T-helper 2 cell treated with Interferon-gamma antibody and Interleukin-4, amounts not matched to agents 5 μg/mL and 100 μg/mL, for 36 hours (primary cell): ENCODE measurements at places on chromosomes 16 and 17.
A peak's percentile ranks its signal among the peaks of the same experiment; 100 is the strongest.

DNA sequence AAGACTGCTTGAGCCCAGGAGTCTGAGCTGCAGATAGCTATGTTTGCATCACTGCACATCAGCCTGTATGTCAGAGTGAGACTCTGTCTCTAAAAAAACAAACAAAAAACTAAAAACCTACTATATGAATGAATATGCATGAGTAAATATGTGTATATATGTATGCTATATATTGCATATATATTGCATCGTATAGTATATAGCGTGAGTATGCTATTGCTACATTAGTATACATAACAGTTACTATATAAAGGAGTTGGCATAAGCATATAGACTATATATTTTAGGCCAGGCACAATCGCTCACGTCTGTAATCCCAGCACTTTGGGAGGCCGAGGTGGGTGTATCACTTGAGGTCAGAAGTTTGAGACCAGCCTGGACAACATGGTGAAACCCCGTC is 16.1 kb downstream of the DDX42 start:
- no peaks in the 10 kb centered on the region for H3K27me3 ChIP-seq
- peaks cover 6% of the 10 kb centered on the region for H3K4me1 ChIP-seq
- no peak for DNase-seq
- H3K27ac ChIP-seq: no peak overlapping the region

- H3K4me3 ChIP-seq: no peak overlapping the region
- DNase-seq: no peak
- H3K27me3 ChIP-seq: no peaks in the 10 kb centered on the region
- H3K4me1 ChIP-seq: no peaks in the 10 kb centered on the region
- no peak overlapping the region for H3K27ac ChIP-seq
These were observed 37.1 kb upstream of the KCNJ12 start for GRCh38 chr17:21339011-21339410.

- H3K36me3 ChIP-seq: no peaks in the 10 kb centered on the region
- peak; percentile 71 for DNase-seq
- no peak overlapping the region for H3K4me3 ChIP-seq
- H3K27ac ChIP-seq: no peak overlapping the region
- no peaks in the 10 kb centered on the region for H3K4me1 ChIP-seq
- H3K27me3 ChIP-seq: peaks cover 16% of the 10 kb centered on the region
These were observed 22.3 kb upstream of the ZNHIT3 start for GRCh38 chr17:36463916-36464764.

DNA sequence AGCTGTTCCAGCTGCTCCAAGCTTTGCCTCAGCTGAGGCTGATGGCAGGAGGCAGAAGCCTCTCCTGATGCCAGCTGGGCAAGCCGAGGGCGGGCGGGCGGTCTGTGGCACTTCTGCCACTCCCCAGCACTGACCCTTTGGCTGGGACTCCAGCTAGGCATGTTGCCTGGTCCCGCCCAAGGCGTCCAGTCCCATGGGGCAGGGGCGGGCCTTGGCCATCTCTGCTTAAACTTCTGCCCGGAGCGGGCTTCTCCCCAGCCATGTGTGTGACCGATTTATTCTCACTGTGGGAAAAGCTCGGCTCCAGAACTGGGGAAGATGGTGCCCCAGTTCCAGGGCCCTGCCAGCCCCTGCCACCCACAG is 349.1 kb downstream of the SEC14L1 start:
- no peak for DNase-seq
- H3K4me1 ChIP-seq: peaks cover 10% of the 10 kb centered on the region
- no peaks in the 10 kb centered on the region for H3K27me3 ChIP-seq
- no peak overlapping the region for H3K4me3 ChIP-seq
- peaks cover 45% of the 10 kb centered on the region for H3K36me3 ChIP-seq

DNA sequence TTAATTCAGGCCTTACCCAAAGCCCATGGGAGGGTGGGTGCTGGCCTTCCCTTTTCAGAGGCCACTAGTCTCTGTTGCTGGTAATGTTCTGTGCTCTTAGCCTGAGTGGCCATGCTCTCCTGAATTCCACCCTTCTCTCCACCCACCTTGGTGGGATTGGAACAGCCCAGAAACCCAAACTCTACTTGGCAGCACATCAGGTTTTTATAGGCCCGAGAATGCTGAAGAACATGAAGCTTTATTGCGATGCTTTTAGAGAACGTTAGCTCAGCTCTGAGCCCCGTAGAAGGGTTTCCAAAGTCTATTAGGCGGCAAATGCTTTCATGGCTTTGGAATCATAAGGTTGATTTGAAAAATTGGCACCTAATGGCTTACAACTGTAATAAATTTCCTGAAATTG is 209.3 kb downstream of the MSI2 start:
- peaks cover 37% of the 10 kb centered on the region for H3K4me1 ChIP-seq
- H3K27ac ChIP-seq: no peak overlapping the region
- peaks cover 2% of the 10 kb centered on the region for H3K36me3 ChIP-seq

- peak; percentile 89 for DNase-seq
- peaks cover 43% of the 10 kb centered on the region for H3K36me3 ChIP-seq
- peaks cover 75% of the 10 kb centered on the region for H3K4me1 ChIP-seq
- no peaks in the 10 kb centered on the region for H3K27me3 ChIP-seq
- peak overlapping the region; percentile 97 for H3K27ac ChIP-seq
- H3K4me3 ChIP-seq: peak overlapping the region; percentile 74
These were observed 15.5 kb downstream of the HIC1 start for GRCh38 chr17:2070241-2071023.
